ENCODE measurements at places on chromosomes 12 and 14. TPM values are rescaled to one million over a fixed set of nuclear protein-coding genes. Genes with fewer than 3 reads are reported as not detected.

RERGL gene
- not detected for polyA plus RNA-seq

PMCH gene
- not detected for polyA plus RNA-seq

POTEG gene
- polyA plus RNA-seq, result 0.24 TPM

RNU4-1 gene
- not detected for polyA plus RNA-seq

Data from B cell (primary cell).